PC-3 (cell line): ENCODE measurements at places on chromosomes 7 and 10. TPM values are rescaled to one million over a fixed set of nuclear protein-coding genes. Genes with fewer than 3 reads are reported as not detected.

- no peak for DNase-seq
- H3K27ac ChIP-seq, result no peak overlapping the region
- H3K27me3 ChIP-seq, result no peaks in the 10 kb centered on the region
Observed at GRCh38 chr10:127006453-127006852, 101.2 kb downstream of the DOCK1 start.

DNA sequence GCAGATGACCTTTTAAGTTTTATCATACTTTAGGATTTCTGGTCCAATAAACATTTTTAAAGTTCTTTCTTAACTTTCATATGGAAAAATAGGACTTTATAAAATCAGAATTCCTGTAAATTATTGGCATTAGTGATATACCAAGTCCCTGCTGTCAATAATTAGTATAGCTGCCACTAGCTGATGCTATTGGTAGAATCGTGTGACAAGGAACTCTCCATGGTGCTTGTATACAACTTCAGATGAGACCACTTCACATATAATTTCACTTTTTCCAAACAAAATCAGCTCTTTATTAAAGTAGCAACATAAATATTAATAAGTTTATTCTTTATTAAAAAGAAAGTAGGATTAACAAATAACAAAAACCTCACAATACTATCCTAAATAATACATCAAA is 49.9 kb downstream of the ZNF800 start:
- no peak overlapping the region for H3K4me3 ChIP-seq
- H3K4me1 ChIP-seq, result no peaks in the 10 kb centered on the region
- no peaks in the 10 kb centered on the region for H3K36me3 ChIP-seq
- H3K27ac ChIP-seq, result no peak overlapping the region
- DNase-seq, result no peak
- H3K27me3 ChIP-seq, result no peaks in the 10 kb centered on the region

DNA sequence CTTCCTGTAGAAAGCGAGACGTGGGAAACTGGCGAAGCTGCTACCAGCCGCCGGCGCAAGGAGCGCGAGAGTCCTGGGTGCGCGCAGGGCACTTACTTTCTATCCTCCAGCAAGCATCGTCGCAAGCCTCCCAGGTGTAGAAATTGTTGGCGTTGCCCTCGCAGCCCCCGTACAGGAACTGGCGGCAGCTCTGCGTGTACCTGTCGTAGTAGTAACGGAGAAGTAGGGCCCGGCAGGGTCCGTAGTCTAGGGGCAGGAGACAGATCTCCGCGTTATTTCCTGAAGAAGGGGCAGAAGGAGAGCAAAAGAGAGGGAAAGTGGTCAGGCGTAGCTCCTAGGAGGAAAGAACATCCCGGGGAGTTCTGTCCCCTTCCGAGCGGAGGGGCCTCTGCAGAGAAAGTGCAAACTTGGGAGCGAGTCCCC is 501 bp downstream of the TFPI2 start:
- H3K36me3 ChIP-seq, result peaks cover 6% of the 10 kb centered on the region; the same call in 1 of the 2 replicates
- H3K4me1 ChIP-seq, result peaks cover 15% of the 10 kb centered on the region
- no peaks in the 10 kb centered on the region for H3K27me3 ChIP-seq
- H3K4me3 ChIP-seq, result peak overlapping the region; percentile 83

GRCh38 chr10:35613597-35614226 is 8.6 kb downstream of the GJD4 start:
- no peaks in the 10 kb centered on the region for H3K27me3 ChIP-seq
- peaks cover 8% of the 10 kb centered on the region for H3K4me1 ChIP-seq
- DNase-seq, result peak; percentile 92
- H3K27ac ChIP-seq, result no peak overlapping the region
- H3K4me3 ChIP-seq, result no peak overlapping the region

GRCh38 chr7:92930404-92930803 is 94.0 kb upstream of the CDK6 start:
- H3K27me3 ChIP-seq, result no peaks in the 10 kb centered on the region
- peaks cover 4% of the 10 kb centered on the region; the same call in 1 of the 2 replicates for H3K36me3 ChIP-seq
- no peak overlapping the region for H3K4me3 ChIP-seq
- DNase-seq, result no peak

- H3K27ac ChIP-seq, result no peak overlapping the region
- no peaks in the 10 kb centered on the region for H3K4me1 ChIP-seq
- H3K36me3 ChIP-seq, result no peaks in the 10 kb centered on the region
- peaks cover 13% of the 10 kb centered on the region; the same call in 1 of the 2 replicates for H3K27me3 ChIP-seq
Observed at GRCh38 chr7:72335561-72336381, 76.4 kb downstream of the CALN1 start.

GRCh38 chr10:11181978-11182377 is 164.3 kb downstream of the CELF2 start:
- DNase-seq, result no peak
- H3K27ac ChIP-seq, result no peak overlapping the region
- H3K4me1 ChIP-seq, result no peaks in the 10 kb centered on the region

GRCh38 chr7:150451097-150451793 is 815 bp downstream of the GIMAP8 start:
- DNase-seq, result no peak
- H3K4me3 ChIP-seq, result no peak overlapping the region
- no peak overlapping the region for H3K27ac ChIP-seq

DNA sequence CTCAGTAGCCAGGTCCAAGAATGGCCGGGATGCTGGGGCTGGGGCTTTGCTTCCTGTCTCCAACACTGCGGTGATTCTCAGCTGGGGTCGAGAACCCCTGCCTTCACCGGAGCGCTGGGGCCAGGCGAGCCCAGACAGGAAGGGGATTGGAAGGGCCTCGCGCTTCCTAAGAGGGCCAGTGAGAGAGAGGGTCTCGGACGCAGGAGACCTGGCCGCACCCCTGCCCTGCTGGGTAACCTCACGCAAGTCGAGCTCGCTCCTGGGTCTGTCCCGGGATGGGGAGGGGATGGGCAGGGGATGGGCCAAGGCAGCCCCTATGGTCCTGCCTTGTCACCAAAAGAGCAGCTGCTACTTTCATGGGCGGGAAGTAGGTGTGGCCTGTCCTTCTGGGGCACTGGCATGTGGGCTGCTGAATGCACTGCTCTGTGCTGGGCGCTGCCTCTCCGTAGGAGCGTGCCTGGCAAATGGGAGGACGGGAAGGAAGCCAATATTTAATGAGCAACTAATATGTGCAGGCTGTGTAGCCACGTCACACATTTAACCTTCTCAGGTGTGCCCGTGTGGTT is 20.0 kb downstream of the KCNK18 start:
- H3K4me3 ChIP-seq, result peak overlapping the region; percentile 67
- no peak overlapping the region for H3K27ac ChIP-seq
- DNase-seq, result peak; percentile 5
- H3K4me1 ChIP-seq, result peaks cover 12% of the 10 kb centered on the region

DNA sequence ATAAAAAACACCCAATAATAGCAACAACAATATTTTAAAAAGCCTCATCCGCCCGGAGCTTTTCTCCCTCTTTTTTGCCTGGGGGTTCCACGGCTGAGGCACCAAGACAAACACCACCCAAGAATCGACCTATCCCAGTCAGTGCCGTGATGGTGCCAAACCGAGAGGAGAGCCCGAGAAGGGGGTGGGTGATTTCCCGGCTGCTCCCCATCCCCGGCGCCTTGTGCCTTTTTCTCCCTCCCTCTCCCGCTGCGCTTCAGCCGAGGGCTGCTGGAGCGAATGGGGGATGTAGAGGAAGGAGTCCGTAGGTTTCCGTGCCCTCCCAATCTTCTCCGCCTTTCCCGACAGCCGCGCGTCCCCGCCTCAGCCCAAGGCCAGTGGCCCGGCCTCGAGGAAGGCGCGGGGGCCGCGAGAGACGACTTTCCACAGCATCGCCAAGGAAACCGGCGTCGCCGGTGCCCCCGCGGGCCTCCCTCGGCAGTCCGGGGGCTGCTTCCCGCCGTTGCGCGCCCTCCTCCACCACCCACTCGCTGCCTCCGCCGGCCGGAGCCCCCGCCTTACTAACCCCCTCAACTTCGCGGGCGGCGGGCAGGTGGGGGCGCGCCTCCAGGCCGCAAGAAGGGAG is 1.3 kb downstream of the EGR2 start:
- H3K4me1 ChIP-seq, result peaks cover 22% of the 10 kb centered on the region
- no peak for DNase-seq
- no peaks in the 10 kb centered on the region for H3K27me3 ChIP-seq
- no peak overlapping the region for H3K4me3 ChIP-seq
- no peaks in the 10 kb centered on the region for H3K36me3 ChIP-seq
- no peak overlapping the region for H3K27ac ChIP-seq

DNA sequence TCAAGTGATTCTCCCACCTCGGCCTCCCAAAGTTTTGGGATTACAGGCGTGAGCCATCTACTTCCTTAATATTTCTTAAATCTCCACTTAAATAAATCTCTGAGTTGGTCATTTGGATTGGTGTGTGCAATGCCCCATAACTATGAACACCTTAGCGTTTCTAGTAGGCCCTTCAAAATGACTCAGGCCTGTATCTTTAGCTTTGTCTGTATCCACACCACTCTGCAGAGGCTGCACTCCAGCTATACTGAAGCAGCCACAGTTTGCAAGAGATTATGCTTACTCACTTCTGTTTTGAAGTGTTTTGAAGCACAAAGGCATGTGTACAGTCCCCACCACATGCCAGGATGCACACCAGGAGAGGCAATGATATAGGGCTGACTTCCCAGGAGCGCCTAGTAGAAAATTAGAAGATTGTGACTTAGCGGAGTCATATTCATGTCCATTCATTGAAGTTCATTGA is 2.4 kb upstream of the ST7 start:
- DNase-seq, result no peak
- H3K27me3 ChIP-seq, result no peaks in the 10 kb centered on the region
- H3K36me3 ChIP-seq, result no peaks in the 10 kb centered on the region

- no peak overlapping the region for H3K4me3 ChIP-seq
- DNase-seq, result no peak
- no peaks in the 10 kb centered on the region for H3K27me3 ChIP-seq
- no peaks in the 10 kb centered on the region for H3K4me1 ChIP-seq
- H3K27ac ChIP-seq, result no peak overlapping the region
Observed at GRCh38 chr7:24764972-24765744, 7.9 kb upstream of the GSDME start.

- H3K27ac ChIP-seq, result no peak overlapping the region
- H3K36me3 ChIP-seq, result no peaks in the 10 kb centered on the region
- DNase-seq, result no peak
- no peaks in the 10 kb centered on the region for H3K4me1 ChIP-seq
- no peak overlapping the region for H3K4me3 ChIP-seq
- 0 out of 2 replicates have a peak, but pooled peaks cover 6% of the 10 kb centered on the region for H3K27me3 ChIP-seq
Observed at GRCh38 chr7:110010359-110010758, 1080.6 kb upstream of the LRRN3 start.

DNA sequence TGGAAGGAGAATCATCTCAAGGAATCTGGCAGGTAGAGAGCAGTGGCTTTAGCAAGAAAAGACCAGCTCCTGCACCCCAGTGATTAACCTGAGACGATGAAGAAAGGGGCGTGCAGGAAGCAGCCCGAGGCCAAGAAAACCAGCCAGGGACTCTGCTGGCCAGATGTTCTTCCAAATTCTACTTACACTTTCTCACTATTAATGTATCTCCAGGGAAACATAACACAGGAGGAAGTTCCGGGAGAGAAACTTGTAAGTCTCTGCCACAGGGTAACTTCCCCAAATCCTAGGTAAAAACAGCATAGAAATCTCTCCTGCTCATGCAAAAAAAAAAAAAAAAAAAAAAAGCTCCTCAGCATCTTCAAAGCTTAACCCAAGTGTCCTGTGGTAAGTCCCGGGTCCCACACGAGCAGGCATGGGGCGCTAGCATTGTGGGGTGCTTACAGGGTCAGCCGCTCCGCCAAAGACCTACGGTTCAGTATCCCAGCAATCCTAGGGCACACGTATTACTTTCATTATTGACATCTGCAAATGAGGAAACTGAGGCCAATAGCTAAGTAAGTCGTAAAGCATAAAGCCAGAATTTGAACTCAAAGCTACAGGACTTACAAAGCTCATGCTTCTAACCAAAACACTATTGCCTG is 97.2 kb upstream of the GNA12 start:
- H3K27ac ChIP-seq, result no peak overlapping the region
- no peak for DNase-seq
- H3K4me1 ChIP-seq, result no peaks in the 10 kb centered on the region
- H3K36me3 ChIP-seq, result no peaks in the 10 kb centered on the region

DNA sequence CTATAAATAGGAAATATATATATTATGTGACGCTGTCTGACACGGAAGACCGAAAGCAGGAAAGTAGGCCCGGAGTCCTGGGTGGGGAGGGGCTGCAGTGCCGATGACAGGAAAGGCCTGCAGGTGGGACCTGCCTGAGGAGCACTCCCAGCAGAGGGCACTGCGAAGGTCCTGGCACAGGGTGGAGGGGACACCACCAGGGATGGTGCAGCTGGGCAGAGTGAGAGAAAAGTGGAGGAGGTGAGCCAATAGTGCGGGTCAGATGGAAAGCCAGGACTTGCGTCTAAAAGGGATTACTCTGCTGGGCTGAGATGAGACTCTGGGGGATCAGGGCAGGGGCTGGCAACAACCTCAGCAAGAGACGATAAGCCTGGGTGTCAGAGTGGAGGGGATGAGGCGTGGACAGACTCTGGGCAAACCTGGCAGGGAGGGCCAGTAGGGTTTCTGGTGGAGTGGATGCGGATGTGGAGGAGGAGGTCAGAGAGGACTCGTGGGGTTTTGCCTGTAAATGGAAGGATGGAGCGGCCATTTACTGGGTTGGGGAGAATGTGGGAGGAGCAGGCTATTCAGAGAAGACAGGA is 118.2 kb upstream of the ZNF746 start:
- H3K4me1 ChIP-seq, result no peaks in the 10 kb centered on the region
- H3K4me3 ChIP-seq, result no peak overlapping the region
- no peaks in the 10 kb centered on the region for H3K27me3 ChIP-seq
- no peak overlapping the region for H3K27ac ChIP-seq
- DNase-seq, result no peak

GRCh38 chr10:3372281-3372680 is 199.7 kb upstream of the PITRM1 start:
- no peaks in the 10 kb centered on the region for H3K4me1 ChIP-seq
- no peak for DNase-seq
- H3K27ac ChIP-seq, result no peak overlapping the region
- no peaks in the 10 kb centered on the region for H3K36me3 ChIP-seq

DNA sequence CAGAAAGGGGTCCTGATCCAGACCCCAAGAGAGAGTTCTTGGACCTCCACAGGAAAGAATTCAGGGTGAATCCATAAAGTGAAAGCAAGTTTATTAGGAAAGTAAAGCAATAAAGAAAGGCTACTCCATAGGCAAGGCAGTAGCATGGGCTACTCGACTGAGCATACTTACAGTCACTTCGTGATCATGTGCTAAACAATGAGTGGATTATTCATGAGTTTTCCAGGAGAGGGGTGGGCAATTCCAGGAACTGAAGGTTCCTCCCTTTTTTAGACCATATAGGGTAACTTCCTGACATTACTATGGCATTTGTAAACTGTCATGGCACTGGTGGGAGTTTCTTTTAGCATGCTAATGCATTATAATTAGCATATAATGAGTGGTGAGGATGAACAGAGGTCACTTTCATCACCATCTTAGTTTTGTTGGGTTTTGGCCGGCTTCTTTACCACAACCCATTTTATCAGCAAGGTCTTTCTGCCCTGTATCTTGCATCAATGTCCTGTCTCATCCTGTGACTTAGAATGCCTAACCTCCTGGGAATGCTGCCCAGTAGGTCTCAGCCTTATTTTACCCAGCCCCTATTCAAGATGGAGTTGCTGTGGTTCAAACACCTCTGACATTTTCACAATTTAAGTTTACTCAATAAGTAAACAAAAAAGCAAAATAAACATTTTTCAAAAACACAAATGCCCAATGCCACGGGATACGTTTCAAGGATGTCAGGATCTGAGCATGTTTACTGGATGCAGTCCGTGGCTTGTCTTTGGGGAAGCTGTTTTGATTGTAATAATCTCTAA is 37.0 kb downstream of the ALOX5 start:
- no peak overlapping the region for H3K4me3 ChIP-seq
- peaks cover 23% of the 10 kb centered on the region for H3K27me3 ChIP-seq
- H3K36me3 ChIP-seq, result no peaks in the 10 kb centered on the region

The FGL2 gene
- not detected in 2 replicates for total RNA-seq

The MRLN gene
- total RNA-seq, result not detected in 2 replicates

The PDZD7 gene
- total RNA-seq, result 2.5 and 2.8 TPM in 2 replicates

The UPK3BL1 gene
- 20.2 and 22.7 TPM in 2 replicates for total RNA-seq

The UPK3B gene
- 3.0 and 10.7 TPM in 2 replicates for total RNA-seq

The EVX1 gene
- total RNA-seq, result 0.33 and 0.35 TPM in 2 replicates

The BTBD16 gene
- total RNA-seq, result not detected in 2 replicates

The PPP1R3A gene
- total RNA-seq, result not detected in 2 replicates

The TAS2R5 gene
- 0.26 and 1.4 TPM in 2 replicates for total RNA-seq

The TMEM213 gene
- not detected in 2 replicates for total RNA-seq
